ENCODE measurements at places on chromosomes 12 and 14.
A peak's percentile ranks its signal among the peaks of the same experiment; 100 is the strongest.

DNA sequence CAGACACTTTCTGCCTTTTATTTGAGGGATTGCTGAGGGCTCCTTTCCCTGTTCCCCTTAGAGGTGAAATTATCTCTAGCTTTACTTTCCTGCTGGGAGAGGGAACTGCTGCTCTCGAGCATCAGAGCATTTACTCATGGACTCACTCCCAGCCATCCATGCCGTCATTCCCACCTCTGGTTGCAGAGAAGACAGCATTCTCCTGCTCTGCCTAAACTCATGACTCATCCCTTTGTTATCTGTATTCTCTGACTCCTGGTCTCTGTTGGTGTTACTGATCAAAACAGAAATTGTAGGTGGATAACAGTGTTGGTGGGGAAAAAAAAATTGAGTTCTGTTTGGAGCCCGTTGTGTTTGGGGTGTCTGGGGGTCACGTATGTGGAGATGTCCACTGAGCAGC is 159.3 kb downstream of the TTC8 start:
- peak; percentile 62 for DNase-seq

- no peak for DNase-seq
These were observed 6.0 kb upstream of the AMN start for GRCh38 chr14:102916347-102917055.

GRCh38 chr12:82596483-82596882 is 90.2 kb upstream of the TMTC2 start:
- DNase-seq: no peak

DNA sequence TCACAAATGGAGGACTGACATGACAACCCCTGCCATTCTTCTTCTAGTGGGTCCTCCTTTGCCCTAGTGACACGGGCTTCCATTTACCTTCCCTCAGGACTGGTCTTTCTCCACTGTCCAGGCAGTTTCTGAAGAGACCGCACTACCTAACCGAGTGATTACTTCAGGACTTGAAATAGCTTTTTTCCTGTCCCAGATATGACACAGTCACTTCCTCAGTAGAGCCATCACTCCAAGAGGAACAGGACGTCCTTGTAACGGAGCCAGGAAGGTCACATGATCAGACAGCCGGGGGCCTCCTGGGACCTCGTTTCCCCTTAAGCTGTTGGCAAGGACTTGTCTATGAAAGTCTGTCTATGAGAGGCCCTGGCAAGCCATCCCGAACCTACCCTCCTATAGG is 62.3 kb downstream of the FOS start:
- peak; percentile 77 for DNase-seq

- no peak for DNase-seq
These were observed 57.4 kb downstream of the ISCA2 start for GRCh38 chr14:74551001-74551400.

- no peak for DNase-seq
These were observed 178.0 kb upstream of the FKBP4 start for GRCh38 chr12:2616763-2617162.

- no peak for DNase-seq
These were observed 19.7 kb downstream of the HSPB8 start for GRCh38 chr12:119198440-119198839.

DNA sequence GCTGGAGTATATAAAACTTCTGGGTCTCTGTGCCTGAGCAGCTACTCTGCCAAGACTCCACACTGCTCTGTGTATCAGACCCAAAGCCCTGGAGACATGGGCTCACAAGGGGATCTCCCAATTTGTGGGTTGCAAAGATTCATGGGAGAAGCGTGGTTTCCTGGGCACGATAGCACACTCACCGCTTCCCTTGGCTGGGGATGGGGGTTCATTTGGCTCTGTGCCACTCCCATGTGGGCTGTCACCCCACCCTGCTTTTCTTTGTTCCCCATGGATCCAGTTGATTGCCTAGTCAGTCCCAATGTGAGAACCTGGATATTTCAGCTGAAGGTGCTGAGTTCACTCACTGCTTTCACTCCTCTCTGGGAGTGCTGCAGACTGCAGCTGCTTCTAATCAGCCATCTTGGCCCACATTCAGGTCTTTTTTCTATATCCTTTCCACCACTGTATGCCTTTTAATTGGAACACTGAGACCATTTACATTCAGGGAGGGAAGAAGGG is 40.0 kb upstream of the PCNX4 start:
- DNase-seq: no peak

- DNase-seq: no peak
These were observed 6.8 kb downstream of the SLC25A47 start for GRCh38 chr14:100330007-100330344.

DNA sequence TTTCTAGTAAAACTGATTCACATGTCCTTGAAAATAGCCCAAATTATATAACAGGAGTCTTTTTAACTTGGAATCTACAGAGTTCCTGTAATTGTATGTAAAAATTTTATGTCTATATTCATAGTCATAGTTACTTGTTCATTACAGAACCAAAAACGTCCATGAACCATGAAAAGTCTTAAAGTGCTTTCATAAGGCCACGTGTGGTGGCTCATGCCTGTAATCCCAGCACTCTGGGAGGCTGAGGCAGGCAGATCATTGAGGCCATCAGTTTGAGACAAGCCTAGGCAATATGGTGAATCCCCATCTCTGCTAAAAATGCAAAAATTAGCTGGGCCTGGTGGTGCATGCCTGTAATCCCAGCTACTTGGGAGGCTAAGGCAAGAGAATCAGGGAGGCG is 48.4 kb downstream of the GALNT4 start:
- no peak for DNase-seq

GRCh38 chr12:56317675-56318074 is 1.9 kb upstream of the CNPY2 start:
- no peak for DNase-seq

- DNase-seq: peak; percentile 32
These were observed 1.5 kb downstream of the DDHD1 start for GRCh38 chr14:53151523-53152183.

All from Ammon's horn (tissue), 1 donor.